ENCODE measurements at places on chromosomes 6 and 20.

DNA sequence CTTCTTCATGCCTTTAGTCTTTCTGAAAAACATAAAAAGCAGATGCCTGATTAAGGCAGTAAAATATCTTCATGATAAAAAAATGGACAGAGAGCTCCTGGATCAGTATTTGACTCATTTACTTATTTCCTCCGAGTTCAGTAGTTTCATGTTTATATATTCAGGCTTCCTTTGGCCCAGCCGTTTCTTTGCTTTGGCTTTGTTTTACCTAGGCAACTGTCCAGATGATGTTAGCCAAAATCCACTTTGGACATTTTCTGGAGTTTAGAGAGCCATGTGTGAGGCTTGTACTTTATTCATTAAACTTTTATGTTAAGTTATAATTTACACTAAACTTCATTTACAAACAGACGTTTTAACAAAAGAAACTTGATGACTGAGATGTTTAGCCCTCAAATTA, 307.1 kb upstream of the RSPO3 start:
- DNase-seq: no peak

DNA sequence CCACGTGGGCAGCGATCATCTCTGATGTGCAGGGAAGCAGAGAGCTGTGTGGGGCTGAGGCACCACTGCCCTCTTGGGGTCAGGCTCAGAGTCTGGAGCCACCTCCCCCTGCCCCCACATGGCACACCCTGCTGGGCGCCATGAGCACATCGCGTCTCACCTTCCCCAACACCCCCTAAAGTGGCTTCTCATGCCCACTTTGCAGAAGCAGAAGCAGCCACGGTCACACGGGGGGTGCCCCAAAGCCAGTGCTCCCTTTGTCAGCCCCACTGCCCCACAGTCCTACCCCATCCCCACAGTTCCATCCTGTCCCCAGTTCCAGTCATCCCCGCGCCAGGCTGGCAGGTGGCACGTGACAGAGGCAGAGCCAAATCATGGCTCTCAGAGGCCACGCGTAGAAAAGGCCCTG, 19.5 kb downstream of the SDCBP2 start:
- no peak for DNase-seq

DNA sequence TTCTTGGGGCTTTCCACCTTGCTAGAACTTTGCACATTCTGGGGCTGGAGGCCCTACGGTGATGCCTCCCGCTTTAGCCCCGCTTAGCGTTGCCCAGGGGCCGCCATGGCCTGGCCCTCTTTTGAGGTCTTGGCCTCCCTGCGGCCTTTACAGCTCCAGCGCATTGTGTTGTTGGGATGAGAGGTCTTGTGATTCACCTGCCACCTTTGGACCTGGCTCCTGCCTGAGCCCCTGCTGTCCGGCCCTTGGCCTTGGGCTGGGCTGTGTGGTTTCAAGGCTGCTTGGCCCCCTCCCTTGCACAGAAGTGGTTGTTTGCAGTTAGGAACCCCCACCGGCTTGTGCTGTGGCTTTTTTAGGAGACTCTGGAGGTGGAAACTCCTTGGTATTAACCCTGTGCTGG, 61.0 kb upstream of the CDH4 start:
- DNase-seq: no peak

GRCh38 chr6:16712931-16713484, 48.3 kb downstream of the ATXN1 start:
- peak; percentile 38 for DNase-seq

GRCh38 chr6:1872649-1873131, 263.0 kb downstream of the FOXC1 start:
- DNase-seq: peak; percentile 71

GRCh38 chr6:18439581-18439980, 52.4 kb downstream of the RNF144B start:
- no peak for DNase-seq

GRCh38 chr20:46438156-46438750, 31.8 kb upstream of the ELMO2 start:
- peak; percentile 21 for DNase-seq

DNA sequence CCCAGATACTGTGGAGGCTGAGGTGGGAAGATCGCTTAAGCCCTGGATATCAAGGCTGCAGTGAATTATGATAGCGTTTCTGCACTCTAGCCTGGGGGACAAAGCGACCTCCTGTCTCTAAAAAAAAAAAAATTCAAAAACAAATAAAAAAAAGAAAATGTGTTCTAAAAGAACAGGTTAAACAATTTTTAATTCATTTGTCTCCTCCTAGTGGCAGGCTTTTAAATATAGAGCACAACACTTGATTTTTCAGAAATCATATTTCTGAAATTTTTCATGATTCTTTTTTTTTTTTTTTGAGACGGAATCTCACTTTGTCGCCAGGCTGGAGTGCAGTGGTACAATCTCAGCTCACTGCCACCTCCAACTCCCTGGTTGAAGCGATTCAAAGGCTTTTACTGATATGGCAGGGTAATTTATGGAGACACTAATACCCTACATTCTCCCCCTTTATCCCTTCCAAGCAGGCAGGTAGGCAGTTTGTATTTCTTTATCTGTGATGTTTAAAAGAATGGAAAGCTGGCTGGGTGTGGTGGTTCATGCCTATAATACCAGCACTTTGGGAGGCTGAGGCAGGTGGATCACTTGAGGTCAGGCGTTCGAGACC, 8.7 kb upstream of the GTF3C6 start:
- no peak for DNase-seq

DNA sequence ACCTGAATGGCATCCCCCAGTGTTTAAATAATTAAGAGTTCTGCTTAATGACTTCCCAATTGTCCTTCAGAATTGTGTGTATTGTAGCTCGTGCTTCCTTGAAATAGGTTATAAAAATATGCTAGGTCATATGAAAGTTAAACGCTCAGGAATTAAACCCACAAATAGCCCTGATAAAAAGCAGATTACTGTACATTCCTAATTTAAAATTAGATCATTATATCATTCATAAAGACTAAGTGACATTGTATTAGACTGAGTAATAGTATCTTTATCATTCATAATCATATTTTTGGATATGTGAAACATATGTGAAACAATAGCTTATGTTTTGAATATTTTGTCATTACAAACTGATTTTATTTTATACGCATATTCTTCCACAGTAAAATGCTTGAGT, 1706.7 kb downstream of the HACE1 start:
- no peak for DNase-seq

- DNase-seq: no peak
Measured at GRCh38 chr6:34115403-34115795, 30.5 kb downstream of the GRM4 start.
